ENCODE measurements at places on chromosomes 12 and 14. TPM values are rescaled to one million over a fixed set of nuclear protein-coding genes. Genes with fewer than 3 reads are reported as not detected.

DACT1 gene
- 2.0 TPM for total RNA-seq

GRCh38 chr14:59772233-59772632 lies 98.3 kb downstream of the RTN1 start:
- H3K27me3 ChIP-seq: peaks cover 3% of the 10 kb centered on the region
- DNase-seq: no peak

DNA sequence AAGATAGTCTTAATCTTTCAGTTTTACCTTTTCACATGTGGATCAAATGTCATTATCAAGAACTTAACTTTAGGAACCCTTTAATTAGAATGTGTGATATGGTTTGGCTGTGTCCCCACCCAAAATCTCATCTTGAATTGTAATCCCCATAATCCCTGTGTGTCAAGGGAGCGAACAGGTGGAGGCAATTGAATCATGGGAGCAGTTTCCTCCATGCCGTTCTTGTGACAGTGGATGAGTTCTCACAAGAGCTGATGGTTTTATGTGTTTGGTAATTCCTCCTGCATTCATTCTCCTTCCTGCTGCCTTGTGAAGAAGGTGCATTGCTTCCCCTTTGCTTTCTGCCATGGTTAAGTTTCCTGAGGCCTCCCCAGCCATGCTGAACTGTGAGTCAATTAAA lies 160.6 kb downstream of the MON2 start:
- H3K27me3 ChIP-seq: peaks cover 44% of the 10 kb centered on the region
- no peak overlapping the region for H3K27ac ChIP-seq
- H3K36me3 ChIP-seq: no peaks in the 10 kb centered on the region
- H3K4me3 ChIP-seq: no peak overlapping the region
- DNase-seq: no peak
- H3K4me1 ChIP-seq: peaks cover 6% of the 10 kb centered on the region

PLBD1 gene
- total RNA-seq: 0.14 TPM

KLC1 gene
- 101 TPM for total RNA-seq

NAV3 gene
- not detected for total RNA-seq

- no peak overlapping the region for H3K27ac ChIP-seq
- no peak overlapping the region for H3K4me3 ChIP-seq
- no peaks in the 10 kb centered on the region for H3K36me3 ChIP-seq
- DNase-seq: no peak
Observed at GRCh38 chr12:113990250-113991223, 24.4 kb upstream of the RBM19 start.

GRCh38 chr14:105474483-105475268 lies at the start of gene CRIP2:
CRIP2 (plus strand) TSS chr14:105474821; CDS start chr14:105474863, 42 bp downstream.
- peak; percentile 27 for DNase-seq
- H3K27ac ChIP-seq: no peak within 1 kb of the TSS
- H3K4me3 ChIP-seq: peak within 1 kb of the TSS; percentile 40
- H3K27me3 ChIP-seq: peaks cover 19% of the 10 kb centered on the region
- H3K4me1 ChIP-seq: peaks cover 14% of the 10 kb centered on the region
- peaks cover 2% of the 10 kb centered on the region for H3K36me3 ChIP-seq

DNA sequence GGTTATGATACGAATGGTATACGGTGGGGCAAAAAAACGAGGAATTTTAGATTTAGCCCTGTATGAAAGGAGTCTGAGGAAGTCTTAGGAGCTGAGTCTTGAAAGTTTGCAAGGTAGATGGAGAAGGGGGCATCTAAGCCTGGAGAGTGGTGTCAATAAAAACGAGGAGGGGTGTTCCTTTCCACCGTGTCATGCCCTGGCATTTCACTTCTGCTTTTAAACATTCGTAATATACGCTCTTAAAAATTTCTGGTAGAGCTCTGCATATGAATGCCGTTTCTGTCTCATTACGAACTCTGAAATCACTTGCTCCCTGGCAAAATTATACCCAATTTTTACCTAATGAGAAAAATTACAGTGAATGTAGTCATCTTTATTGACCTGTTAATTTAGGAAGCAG lies 170.2 kb downstream of the ERC1 start:
- DNase-seq: no peak
- no peak overlapping the region for H3K27ac ChIP-seq
- no peaks in the 10 kb centered on the region for H3K4me1 ChIP-seq
- H3K36me3 ChIP-seq: peaks cover 7% of the 10 kb centered on the region
- H3K27me3 ChIP-seq: no peaks in the 10 kb centered on the region

- no peaks in the 10 kb centered on the region for H3K27me3 ChIP-seq
Observed at GRCh38 chr14:81473456-81474147, 60.1 kb downstream of the SEL1L start.

PARP2 gene
- total RNA-seq: 45.7 TPM

DNA sequence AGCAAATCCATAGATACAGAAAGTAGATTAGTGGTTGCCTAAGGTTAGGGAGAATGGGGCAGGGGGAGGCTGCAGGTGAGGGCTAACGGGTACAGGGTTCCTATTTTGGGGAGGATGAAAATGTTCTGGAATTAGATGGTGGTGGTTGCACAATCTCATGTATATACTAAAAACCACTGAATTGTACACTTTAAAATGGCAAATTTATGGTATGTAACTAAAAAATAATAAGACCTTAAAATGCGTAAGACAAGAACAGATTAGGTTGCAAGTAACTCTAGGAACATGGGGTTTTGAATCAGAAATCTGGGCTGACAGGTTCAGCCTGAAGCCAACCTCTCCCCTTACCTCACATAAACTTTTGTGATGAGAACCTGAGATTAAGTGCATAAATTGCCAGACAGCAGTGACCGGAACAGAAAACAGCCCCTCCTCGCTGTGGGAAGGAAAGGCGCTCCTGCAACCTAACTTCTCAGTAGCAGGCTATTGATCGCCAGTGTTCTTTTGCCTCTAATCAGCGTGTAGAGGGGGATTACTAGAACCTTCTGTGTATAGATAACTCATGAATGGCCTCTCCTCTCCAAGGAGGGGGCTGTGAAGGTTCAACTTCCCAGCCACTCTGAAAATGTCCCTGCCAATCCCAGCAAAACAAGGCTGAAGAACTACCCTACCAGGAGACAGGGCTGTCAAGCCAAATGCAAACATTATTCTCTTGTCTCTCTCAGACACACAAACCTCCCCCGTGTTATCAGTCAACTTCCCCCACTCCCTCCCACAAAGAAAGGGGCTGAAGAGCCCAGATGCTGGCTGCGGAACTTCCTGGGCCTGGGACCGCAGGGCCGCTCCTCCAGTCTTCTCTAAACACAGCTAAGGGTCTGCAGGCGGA lies 1.9 kb downstream of the SSH1 start:
- H3K4me3 ChIP-seq: peak overlapping the region; percentile 89
- no peak for DNase-seq

GRCh38 chr12:879641-880040 lies 69.9 kb downstream of the RAD52 start:
- H3K4me3 ChIP-seq: no peak overlapping the region
- peaks cover 45% of the 10 kb centered on the region for H3K36me3 ChIP-seq
- no peak for DNase-seq
- no peaks in the 10 kb centered on the region for H3K27me3 ChIP-seq
- H3K4me1 ChIP-seq: no peaks in the 10 kb centered on the region

ACVRL1 gene
- not detected for total RNA-seq

AKAP3 gene
- total RNA-seq: 3.5 TPM

DNA sequence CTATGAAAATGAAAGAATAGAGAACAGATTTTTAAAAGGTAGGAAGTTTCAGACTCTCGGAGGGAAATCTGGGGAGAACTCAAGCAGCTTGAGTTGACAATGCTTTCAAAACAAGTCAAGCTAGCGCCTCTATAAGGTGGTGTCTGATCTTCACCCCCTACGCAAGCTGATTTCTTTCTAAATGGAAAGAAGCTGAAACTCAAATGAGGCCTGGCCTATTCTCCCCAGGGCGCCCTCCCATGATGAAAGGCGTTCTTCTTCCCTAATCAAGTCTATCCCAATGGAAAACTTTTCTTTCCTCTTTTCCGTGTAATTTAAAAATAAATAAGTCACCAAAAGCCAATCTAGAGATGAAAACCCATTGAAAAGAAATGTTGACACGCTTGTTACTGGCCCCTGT lies 20.6 kb downstream of the PTHLH start:
- no peak overlapping the region for H3K27ac ChIP-seq
- no peak for DNase-seq
- H3K27me3 ChIP-seq: peaks cover 11% of the 10 kb centered on the region
- H3K4me1 ChIP-seq: no peaks in the 10 kb centered on the region

- peak overlapping the region; percentile 87 for H3K27ac ChIP-seq
- H3K27me3 ChIP-seq: no peaks in the 10 kb centered on the region
- H3K4me1 ChIP-seq: peaks cover 51% of the 10 kb centered on the region
- no peaks in the 10 kb centered on the region for H3K36me3 ChIP-seq
- peak overlapping the region; percentile 52 for H3K4me3 ChIP-seq
- DNase-seq: no peak
Observed at GRCh38 chr12:25322918-25323531, 72.3 kb upstream of the KRAS start.

- H3K4me1 ChIP-seq: no peaks in the 10 kb centered on the region
- H3K27ac ChIP-seq: no peak overlapping the region
- peaks cover 2% of the 10 kb centered on the region for H3K27me3 ChIP-seq
- H3K36me3 ChIP-seq: no peaks in the 10 kb centered on the region
Observed at GRCh38 chr12:2247596-2247995, 194.8 kb downstream of the CACNA1C start.

DNA sequence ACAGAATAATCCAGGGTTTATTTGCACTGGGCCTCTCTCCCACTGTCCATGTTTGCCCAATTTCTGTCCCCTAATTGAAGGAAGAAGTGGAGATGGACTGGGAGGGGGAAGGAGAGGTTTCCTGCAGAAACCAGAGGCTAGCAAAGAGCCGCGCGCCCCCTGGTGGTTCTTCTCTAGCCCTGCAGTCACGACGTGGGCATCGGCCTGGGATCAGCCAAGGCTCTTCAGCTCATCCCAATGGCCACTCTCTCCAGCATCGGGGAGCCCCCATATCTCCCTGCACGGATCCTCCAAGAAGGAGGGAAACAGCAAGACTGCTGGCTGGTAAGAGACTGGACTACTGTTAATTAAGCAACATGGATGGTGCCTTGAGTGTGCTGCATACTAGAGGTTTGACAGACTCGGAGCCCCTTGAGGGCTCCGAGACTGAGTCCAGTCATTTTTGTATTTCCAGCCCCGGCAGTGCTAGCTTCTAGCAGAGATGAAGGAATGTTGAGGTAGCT lies 18.7 kb downstream of the ZBTB39 start:
- H3K36me3 ChIP-seq: no peaks in the 10 kb centered on the region
- no peak overlapping the region for H3K4me3 ChIP-seq
- H3K4me1 ChIP-seq: peaks cover 12% of the 10 kb centered on the region
- DNase-seq: peak; percentile 81
- H3K27ac ChIP-seq: no peak overlapping the region

RAD9B gene
- 1.7 TPM for total RNA-seq

GPR135 gene
- total RNA-seq: 1.7 TPM

GRCh38 chr12:26422839-26423398 lies 227.5 kb downstream of the SSPN start:
- H3K4me1 ChIP-seq: no peaks in the 10 kb centered on the region
- H3K36me3 ChIP-seq: peaks cover 18% of the 10 kb centered on the region
- H3K27me3 ChIP-seq: no peaks in the 10 kb centered on the region
- H3K27ac ChIP-seq: no peak overlapping the region
- no peak overlapping the region for H3K4me3 ChIP-seq
- no peak for DNase-seq

DNA sequence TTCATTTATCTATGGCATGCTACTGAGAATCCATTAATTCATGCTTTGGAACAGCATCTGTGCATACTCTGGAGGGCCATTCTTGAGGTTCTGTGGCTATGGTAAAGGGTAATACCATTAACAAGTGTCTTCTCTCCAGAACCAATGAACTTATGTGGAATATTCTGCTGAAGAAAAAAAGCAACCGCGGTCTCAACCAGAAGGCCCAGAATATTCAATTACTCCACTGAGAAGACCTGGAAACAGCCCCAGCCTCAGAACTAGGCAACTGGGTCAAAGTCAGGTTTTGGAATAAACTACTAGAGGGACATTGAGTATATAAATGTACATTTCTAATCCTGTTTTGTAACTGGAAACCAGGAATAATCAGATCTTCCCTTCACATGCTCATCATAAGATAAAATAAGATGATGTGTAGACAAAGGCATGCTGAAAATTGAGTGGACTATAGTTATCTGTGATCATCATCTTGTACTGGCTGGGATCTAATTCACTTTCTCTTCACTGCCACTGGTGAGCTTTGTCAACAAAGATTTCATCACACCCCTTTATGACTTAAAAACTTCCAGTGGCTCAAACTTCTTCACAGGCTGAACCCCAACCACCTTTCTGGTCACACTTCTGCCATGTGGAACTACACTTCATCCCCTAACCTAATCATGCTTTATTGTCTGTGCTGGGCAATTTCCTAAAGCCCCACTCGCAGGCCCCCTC lies 6.0 kb downstream of the SPTB start:
- no peak for DNase-seq
- no peaks in the 10 kb centered on the region for H3K36me3 ChIP-seq
- peaks cover 27% of the 10 kb centered on the region for H3K27me3 ChIP-seq
- no peak overlapping the region for H3K27ac ChIP-seq
- no peak overlapping the region for H3K4me3 ChIP-seq
- H3K4me1 ChIP-seq: no peaks in the 10 kb centered on the region

RASAL1 gene
- 9.8 TPM for total RNA-seq

- peaks cover 1% of the 10 kb centered on the region for H3K27me3 ChIP-seq
- no peak overlapping the region for H3K4me3 ChIP-seq
- H3K4me1 ChIP-seq: peaks cover 3% of the 10 kb centered on the region
- DNase-seq: no peak
- no peaks in the 10 kb centered on the region for H3K36me3 ChIP-seq
Observed at GRCh38 chr12:104155711-104156555, 17.9 kb upstream of the NFYB start.

- H3K27me3 ChIP-seq: peaks cover 3% of the 10 kb centered on the region
- no peaks in the 10 kb centered on the region for H3K36me3 ChIP-seq
- DNase-seq: no peak
- no peaks in the 10 kb centered on the region for H3K4me1 ChIP-seq
- no peak overlapping the region for H3K4me3 ChIP-seq
Observed at GRCh38 chr12:66269142-66269541, 33.2 kb upstream of the HELB start.

SAV1 gene
- total RNA-seq: 13.2 TPM

GRCh38 chr12:121814429-121815119 lies 10.8 kb downstream of the SETD1B start:
- peaks cover 25% of the 10 kb centered on the region for H3K4me1 ChIP-seq
- H3K27me3 ChIP-seq: no peaks in the 10 kb centered on the region
- no peak overlapping the region for H3K4me3 ChIP-seq

OR4E2 gene
- total RNA-seq: not detected

- DNase-seq: no peak
- H3K4me3 ChIP-seq: no peak overlapping the region
- no peaks in the 10 kb centered on the region for H3K36me3 ChIP-seq
- H3K27me3 ChIP-seq: peaks cover 3% of the 10 kb centered on the region
Observed at GRCh38 chr14:72558721-72559120, 335.2 kb downstream of the DPF3 start.
